ENCODE measurements at places on chromosomes 12 and 14.

- DNase-seq = peak; percentile 77
These were observed 27.6 kb downstream of the BHLHE41 start for GRCh38 chr12:26097046-26097878.

DNA sequence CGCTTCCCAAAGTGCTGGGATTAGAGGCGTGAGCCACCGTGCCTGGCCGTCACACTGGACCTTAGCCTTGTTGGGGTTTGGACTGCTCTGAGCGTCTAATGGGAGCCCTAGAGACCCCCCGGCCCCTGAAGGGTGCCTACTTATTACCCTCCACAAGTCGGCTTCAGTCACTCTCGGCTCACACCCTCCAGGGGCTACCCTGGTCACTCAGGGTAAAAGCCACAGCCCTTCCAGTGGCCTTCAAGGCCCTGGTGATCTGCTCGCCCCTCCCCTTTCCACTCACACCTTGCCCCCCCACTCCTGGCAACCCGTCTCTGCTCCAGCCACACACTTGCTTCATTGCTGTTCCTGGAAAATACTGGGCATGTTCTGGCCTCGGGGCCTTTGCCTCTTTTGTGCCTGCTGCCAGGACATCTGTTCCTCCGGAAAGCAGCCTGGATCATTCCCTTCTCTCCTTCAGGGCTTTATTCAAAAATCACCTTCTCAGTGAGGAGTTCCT is 3.6 kb upstream of the MORN3 start:
- no peak for DNase-seq

GRCh38 chr14:89960914-89961313 is 5.2 kb downstream of the TDP1 start:
- DNase-seq = no peak

GRCh38 chr12:68200854-68201253 is 24.8 kb downstream of the IL26 start:
- DNase-seq = no peak

Data from ascending aorta (tissue), 2 donors.